ENCODE measurements at places on chromosomes 1 and 21. TPM values are rescaled to one million over a fixed set of nuclear protein-coding genes. Genes with fewer than 3 reads are reported as not detected.

ABCD3 gene
- total RNA-seq: 68.4 TPM

MANEAL gene
- total RNA-seq: 15.3 TPM

TMEM52 gene
- total RNA-seq: 1.9 TPM

RHOU gene
- total RNA-seq: 16.5 TPM

SAMD11 gene
- 102 TPM for total RNA-seq

OR2M3 gene
- not detected for total RNA-seq

LCE2C gene
- not detected for total RNA-seq

OPTC gene
- total RNA-seq: 40.7 TPM

CYP4A11 gene
- total RNA-seq: not detected

DCDC2B gene
- total RNA-seq: not detected
